ENCODE measurements at places on chromosomes 1 and 21.

DNA sequence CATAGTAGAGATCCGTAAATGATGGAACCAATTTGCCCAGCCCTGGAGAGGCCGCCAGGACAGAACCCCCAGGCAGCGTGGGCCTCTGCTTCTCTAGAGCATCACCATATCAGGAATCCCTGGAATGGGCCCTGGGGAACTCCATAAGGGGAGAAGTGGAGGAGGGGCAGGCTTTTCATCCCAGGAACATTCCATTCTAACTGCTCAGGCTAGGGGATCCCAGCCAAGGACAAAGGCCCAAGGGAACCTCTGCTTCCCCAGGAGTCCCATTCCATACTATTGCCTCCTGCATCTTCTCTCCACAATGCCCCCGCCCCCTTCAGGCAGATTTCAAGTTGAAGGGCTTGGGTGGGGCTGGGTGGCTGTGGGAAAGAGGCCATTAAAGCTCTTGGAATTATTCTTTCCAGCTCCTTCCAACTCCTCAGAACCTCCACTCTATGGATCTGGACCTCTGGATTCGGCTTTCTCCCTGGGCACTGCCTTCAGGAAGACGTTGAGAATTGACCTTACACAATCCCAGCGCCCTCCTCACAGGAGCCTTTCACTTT is 6.0 kb downstream of the TRNP1 start:
- DNase-seq = no peak

DNA sequence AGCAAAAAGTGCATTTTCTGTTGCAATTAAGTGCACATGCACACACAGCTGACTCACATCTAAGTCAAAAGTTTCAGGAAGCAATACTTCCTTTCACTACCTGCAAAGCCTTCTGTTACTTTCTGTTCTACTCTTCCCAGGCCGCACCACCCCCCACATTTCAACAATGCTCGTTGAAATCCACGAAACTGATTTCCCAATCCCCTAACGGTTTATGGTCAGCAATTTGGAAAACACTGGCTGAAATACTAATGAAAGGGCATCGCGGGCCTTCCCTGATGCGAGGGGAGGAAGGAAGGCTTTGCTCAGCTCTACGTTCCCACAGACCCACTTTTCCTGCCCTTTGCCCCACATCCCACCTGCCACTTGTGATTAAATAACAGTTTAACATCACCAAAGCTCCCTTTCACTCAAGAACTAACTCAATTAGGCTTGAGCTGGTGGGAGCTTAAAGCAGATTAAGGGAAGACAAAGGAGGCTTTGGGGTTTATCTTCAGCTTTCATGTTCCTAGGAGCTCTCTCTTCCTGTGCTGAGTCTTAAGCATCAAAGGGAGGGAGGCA is 243.2 kb upstream of the RAB4A start:
- no peak for DNase-seq

GRCh38 chr1:181090641-181091126 is 2.2 kb downstream of the IER5 start:
- DNase-seq = no peak

DNA sequence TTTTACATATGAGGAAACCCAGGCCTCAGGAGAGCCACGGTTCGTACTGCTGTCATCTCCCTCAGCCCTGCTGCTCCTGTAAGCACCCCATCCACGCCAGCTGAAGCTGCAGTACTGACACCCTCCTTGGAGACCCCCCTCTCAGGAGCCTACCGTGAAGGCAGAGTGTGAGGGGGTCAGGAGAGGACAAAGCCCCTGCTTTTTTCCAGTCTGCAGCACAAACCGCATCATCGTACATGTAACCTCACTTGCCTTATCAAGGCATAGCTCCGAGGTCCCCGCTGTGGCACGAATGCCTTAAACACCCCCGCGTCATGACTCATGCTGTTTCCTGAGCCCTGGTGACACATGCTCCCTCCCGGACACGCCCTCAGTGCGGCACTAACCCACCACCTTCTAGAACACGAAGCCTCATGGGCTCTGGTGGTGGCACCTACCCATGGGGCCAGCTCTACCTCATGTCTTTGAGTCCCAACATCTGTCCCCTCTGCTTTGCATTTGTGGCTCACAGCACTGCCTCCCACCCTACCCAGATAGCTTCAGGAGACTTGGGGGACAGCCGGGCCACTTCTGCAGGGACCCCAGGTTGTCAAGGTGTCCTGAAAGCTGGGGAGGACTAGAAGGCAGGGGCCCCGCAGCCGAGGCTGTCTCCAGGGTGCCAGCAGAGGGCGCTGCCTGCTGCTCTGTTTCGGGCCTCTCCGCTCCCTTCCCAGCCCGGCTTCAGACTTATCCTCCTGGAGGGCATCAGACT is 4.9 kb downstream of the SH3BGRL3 start:
- peak; percentile 96 for DNase-seq

DNA sequence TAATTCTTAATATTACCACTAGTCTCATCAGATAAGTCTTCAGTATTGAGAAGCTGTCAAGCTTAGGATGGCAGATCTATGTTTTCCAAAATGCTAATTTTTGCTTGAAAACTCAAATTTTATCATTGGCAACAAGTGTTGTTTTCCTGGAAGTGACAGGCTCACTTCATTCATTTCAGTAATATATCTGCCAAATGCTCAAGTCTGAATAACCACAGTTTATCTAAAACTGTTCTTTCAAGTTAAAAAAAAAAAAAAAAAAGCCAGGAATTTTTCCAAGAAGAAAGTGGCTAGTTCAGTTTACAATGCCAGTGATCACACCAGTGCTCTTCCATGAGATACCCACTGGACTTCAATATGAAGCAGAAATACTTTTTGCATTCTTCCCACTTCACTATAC is 20.6 kb downstream of the SMYD2 start:
- no peak for DNase-seq

GRCh38 chr1:236888903-236889302 is 93.8 kb downstream of the MTR start:
- DNase-seq = no peak

DNA sequence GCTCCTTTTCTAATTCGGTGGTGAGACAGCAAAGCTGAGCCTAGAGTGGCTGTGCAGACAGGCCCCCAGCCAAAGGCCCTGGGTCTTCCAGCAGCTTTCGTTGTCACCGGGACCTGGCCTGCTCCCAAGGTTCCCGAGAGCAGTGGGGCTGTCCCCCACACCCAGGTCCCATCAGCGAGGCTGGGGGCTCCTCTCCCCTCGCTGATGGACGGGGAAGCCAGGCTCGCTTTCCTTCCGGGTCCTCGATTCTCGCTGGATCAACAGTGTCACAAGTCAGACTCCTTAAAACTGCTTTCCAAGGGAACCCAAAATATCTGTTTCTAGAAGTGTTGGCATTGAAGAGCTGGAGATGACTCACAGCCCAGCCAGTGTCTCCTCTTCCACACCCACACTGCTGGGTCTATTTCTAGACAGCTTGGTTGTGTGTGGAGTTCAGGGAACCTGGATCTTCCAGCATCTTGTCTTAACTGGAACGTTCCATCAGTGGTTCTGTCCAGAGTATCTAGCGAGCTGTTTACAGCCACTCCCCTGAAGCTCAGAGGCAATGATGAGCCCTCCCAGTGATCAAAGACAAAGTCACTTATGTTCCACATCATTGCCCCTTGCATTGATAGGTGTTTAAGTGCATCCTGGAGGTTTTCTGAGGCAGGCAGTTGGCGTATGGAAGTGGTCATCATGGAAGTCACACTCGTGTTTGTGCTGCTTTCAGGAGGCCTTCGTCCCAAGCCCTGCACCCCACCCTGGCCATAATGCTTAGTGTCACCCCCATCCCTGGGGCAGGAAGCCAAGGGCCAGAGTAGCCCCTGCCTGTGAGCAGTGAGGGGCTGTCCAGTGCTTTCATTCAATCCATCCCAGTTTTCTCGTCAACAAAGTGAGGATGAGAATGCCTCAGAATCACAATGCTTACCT is 35.2 kb downstream of the RRP1 start:
- DNase-seq = no peak

GRCh38 chr1:232212253-232212652 is 417.7 kb downstream of the SIPA1L2 start:
- no peak for DNase-seq

DNA sequence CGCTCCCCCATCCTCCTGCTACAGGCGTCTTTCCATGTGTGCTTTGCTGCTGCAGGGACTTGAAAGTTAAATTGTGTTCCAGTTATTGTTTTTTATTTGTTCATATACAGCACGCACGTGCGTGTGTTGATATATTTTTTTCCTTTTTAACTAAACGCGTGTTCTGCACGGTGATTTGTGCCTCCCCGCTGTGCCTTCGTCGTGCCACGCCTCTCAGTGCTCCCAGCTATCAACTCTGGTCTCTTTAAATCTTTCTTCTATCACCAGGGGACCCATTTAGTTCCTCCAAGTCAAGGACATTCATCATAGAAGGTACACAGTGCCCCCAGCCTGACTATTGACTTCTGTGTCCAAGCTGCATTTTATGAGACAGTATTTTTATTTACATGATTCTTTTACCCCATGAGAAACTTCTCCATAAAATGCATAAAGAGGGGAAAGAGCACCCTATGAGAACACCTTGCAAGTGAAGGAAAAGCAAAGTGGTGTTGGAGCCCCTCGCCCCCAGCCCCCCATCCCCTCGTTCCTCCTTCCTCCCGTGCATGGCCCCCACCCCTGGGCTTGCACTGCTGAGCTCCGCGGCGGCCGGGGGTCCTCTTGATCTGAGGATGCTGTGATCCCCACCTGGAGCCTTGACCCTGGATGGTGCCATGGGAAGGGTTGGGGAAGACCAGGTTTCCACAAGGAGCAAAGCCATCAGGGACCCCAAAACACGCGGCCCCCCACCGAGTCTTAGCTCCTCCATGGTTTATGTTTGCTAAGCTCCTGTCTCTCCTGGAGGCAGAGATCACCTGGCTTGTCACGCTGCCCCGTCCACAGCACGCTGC is 45.5 kb downstream of the KCNAB2 start:
- DNase-seq = no peak

GRCh38 chr1:243443557-243443956 is 187.7 kb downstream of the SDCCAG8 start:
- DNase-seq = no peak

GRCh38 chr1:65195495-65196417 is 47.8 kb downstream of the AK4 start:
- DNase-seq = no peak

DNA sequence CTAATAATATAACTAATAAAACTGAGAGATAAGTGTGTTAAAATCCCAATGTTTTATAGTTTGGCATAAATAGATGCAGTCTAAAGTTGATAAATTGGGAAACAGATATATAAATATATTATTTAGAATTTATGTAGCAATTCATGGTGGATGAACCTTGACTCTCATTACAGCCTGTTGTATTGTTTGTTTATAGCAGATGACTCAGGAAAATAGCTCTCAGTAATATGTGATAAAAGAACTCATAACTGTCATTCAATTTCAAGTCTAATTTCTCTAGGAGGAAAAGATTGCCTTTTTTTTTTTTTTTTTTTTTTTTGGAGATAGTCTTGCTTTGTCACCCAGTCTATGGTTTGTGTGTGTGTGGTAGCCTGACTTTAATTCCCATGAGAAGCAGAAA is 603.2 kb upstream of the PKN2 start:
- no peak for DNase-seq

DNA sequence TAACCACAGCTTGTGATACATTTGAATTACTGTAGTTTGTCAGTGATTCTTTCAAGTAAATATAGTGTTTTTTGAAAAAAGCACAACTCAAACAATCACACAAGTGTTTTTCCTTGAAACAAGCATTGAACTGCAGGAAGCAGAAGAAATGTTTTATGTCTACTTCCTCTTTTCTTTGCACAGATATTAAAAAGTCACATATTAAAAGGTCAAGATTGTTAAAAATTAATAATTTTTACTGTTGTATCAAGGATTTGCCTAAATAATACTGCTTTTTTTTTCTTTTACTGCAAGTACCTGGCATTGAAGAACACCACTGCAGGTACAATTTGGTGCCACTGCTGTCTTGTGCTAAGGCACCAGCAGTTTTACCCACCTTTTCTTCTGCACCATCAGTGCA is 214.2 kb upstream of the C1orf105 start:
- no peak for DNase-seq

DNA sequence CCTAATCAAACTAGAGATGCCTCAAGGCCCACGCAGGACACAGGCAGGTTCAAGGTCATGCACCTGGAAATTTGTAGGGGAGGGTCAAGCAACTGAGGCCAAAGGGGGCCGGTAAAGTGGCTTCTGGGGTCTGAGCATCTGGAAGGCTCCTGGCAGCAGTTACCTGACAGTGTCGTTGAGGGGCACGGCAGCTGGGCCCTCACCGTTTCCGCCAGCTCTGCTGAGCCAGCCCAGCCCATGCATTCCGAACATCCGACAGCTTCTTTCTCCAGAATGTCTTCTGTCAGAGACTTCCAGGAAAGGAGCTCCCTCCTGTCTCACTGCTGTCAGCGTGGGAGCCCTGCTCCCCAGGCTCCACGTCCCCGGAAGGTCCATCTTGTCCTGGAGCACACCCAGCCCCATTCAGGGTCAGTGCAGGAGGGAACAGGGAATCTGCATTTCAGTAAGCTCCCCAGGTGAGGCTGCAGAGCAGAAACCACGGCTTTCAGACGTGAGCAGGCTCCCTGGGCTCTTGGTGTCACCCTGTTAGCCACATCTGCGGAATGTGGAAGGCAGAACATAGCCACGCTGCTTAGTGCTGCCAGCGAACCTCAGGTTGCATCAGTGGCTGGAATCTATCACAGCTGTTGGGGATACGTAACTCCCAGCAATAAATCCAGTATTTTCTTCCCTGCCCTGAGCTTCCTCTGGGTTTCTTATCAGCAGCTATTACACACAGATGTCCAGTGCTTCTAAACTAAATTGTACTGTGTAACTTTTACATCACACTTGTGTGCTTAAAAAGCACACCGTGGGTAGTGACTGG is 36.3 kb upstream of the FAM3B start:
- no peak for DNase-seq

GRCh38 chr21:45332415-45332814 is 44.7 kb upstream of the POFUT2 start:
- no peak for DNase-seq

DNA sequence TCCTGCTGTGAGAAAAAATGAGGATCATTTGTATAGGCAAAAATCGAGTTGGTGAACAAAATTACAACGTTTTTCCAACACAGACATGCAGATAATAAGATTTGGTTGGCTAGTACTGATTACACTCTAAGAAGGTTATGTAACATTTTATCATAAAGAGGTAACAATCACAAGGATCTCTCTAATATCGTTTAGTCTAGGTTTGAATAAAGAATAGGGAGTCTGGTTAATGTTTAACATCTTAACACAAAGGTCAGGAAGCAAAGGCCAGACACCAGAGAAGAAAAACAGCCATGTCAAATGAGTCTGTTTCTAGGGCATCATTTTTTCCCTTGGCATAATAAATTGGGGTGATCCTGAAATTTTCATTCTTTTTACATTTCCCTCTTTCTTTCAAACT is 207.4 kb upstream of the CHRM3 start:
- DNase-seq = no peak

GRCh38 chr1:154348429-154349076 is 23.2 kb downstream of the ATP8B2 start:
- no peak for DNase-seq

- no peak for DNase-seq
These were observed 48.8 kb downstream of the SLC9C2 start for GRCh38 chr1:173554089-173554488.

GRCh38 chr1:24235921-24236788 is 49.1 kb upstream of the IFNLR1 start:
- no peak for DNase-seq

- DNase-seq = no peak
These were observed 233.9 kb upstream of the NEGR1 start for GRCh38 chr1:72516264-72516663.
